ENCODE measurements at places on chromosomes 16 and 17. TPM values are rescaled to one million over a fixed set of nuclear protein-coding genes. Genes with fewer than 3 reads are reported as not detected.

TMEM98 gene
- 1.4 TPM for total RNA-seq

TRAPPC2L gene
- 38.6 TPM for total RNA-seq

EIF3CL gene
- 25.5 TPM for total RNA-seq

TMC5 gene
- not detected for total RNA-seq

TNFRSF13B gene
- total RNA-seq: not detected

NPIPA7 gene
- total RNA-seq: 2.6 TPM

PRR29 gene
- total RNA-seq: not detected

ARHGAP23 gene
- total RNA-seq: 23.7 TPM

CSH1 gene
- not detected for total RNA-seq

- DNase-seq: no peak
- no peaks in the 10 kb centered on the region for H3K27me3 ChIP-seq
- peaks cover 15% of the 10 kb centered on the region for H3K4me1 ChIP-seq
- H3K4me3 ChIP-seq: peak overlapping the region; percentile 98
- H3K27ac ChIP-seq: peak overlapping the region; percentile 84
- H3K36me3 ChIP-seq: no peaks in the 10 kb centered on the region
Measured at GRCh38 chr17:41919165-41919817, 540 bp upstream of the ACLY start.

DNA sequence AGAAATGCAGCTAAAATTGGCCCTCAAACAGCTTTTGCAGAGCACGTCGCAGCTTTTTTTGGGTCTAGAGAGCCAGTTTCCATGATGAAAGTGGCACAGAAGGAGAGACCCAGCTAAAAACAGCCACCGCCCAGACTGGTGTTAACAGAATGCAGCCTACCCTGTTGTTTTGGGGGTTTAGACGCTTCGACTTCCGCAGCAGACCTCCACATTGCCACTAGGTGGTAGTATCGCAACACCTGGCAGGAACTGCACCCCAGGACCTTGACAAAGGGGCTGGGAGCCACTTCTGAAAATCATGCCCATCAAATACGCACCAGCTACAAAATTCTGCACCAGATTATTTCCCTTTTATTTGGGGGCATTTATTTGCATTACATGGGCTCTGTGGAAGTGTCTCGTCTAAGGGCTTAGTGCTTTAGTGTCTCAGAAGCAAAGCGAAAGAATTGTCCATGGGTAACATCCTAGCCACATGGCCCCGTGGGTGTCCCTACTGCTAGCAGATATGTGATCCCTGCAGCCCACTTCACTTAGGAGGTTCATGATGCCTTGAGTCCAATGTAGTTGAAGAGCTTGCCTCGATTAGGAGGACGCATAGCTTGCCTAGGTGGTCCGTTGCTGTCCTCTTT, 167.1 kb downstream of the HAPSTR1 start:
- no peak for DNase-seq
- H3K36me3 ChIP-seq: no peaks in the 10 kb centered on the region
- H3K27me3 ChIP-seq: no peaks in the 10 kb centered on the region
- no peaks in the 10 kb centered on the region for H3K4me1 ChIP-seq
- no peak overlapping the region for H3K4me3 ChIP-seq

- no peaks in the 10 kb centered on the region for H3K36me3 ChIP-seq
- no peak overlapping the region for H3K27ac ChIP-seq
- H3K27me3 ChIP-seq: no peaks in the 10 kb centered on the region
- H3K4me1 ChIP-seq: peaks cover 28% of the 10 kb centered on the region
- no peak overlapping the region for H3K4me3 ChIP-seq
Measured at GRCh38 chr16:56370185-56370874, 55.0 kb downstream of the AMFR start.

DNA sequence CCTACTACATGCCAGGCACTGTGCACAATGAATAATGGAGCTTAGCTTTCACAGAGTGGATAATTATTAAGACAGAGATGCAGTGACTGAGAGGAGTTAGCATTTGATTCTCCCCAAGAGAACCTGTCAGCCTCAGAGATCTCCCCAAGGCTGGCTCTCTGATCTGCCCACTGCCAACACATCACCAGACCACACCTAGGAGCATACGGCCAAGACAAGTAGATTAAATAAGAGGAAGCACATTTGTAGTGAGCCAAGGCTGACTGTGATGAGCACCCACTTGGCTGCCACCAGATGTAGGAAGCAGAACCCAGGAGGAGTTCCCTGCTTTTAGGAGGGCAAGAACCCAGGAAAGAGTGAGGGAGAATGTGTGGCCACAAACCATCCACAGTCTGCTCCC, 130.1 kb downstream of the SPACA3 start:
- no peaks in the 10 kb centered on the region for H3K4me1 ChIP-seq
- no peak overlapping the region for H3K4me3 ChIP-seq
- peaks cover 4% of the 10 kb centered on the region for H3K27me3 ChIP-seq
- no peak for DNase-seq
- no peaks in the 10 kb centered on the region for H3K36me3 ChIP-seq

- peak; percentile 57 for DNase-seq
- no peaks in the 10 kb centered on the region for H3K36me3 ChIP-seq
- peaks cover 35% of the 10 kb centered on the region for H3K4me1 ChIP-seq
- H3K4me3 ChIP-seq: peak overlapping the region; percentile 59
- no peaks in the 10 kb centered on the region for H3K27me3 ChIP-seq
Measured at GRCh38 chr17:1907909-1908698, 78.3 kb downstream of the RPA1 start.

DNA sequence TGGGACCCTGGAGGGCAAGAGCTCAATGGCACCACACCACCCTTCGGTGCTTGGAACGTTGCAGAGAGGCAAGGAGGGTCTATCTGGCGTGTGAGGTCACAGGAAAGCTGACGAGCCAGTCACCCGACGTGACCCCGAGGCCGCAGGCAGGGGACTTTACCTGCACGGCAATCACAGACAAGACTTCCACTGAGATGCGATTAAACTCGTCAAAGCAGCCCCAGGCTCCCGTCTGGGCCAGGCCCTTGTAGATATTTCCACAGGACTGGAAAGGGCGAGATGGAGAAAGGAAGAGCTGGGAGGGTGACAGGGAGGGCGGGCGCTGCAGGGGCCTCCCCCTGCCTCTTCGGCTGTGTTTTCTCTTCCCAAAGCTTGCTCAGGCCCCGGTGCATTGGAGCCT, 78.3 kb downstream of the DNAH17 start:
- DNase-seq: no peak
- no peak overlapping the region for H3K4me3 ChIP-seq
- no peaks in the 10 kb centered on the region for H3K36me3 ChIP-seq
- no peaks in the 10 kb centered on the region for H3K4me1 ChIP-seq
- H3K27me3 ChIP-seq: no peaks in the 10 kb centered on the region

DNA sequence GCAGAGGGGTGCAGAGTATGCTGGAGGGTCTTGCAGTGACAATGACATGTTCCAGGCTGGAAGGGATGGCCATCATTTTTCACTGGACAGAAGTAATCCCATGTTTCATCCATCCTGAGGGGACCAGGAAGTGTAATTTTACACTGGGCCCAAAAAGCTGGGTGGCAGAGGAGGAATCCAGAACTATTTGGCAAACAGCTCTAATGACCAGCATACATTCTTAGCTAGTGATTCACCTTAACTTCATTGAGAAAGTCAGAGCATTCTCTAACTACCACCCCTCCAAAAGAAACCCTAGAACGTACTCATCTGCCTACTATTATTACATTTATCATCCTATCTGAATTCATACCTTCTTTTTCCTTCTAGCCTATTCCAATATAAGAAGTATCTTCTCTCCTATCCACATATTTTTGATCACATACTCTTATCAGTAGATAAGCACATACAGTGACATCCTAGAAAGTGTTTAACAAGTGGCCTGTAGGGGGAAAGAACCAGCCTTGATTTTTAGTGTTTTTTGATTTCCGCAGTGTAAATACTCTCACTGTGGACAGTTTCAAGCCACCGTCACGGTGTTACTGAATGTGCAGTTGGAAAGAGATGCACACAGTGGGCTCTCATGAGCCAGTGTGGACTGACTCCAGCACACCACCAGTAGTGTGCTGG, 118.1 kb downstream of the FTO start:
- peaks cover 19% of the 10 kb centered on the region for H3K4me1 ChIP-seq
- H3K27ac ChIP-seq: no peak overlapping the region
- H3K27me3 ChIP-seq: no peaks in the 10 kb centered on the region
- H3K4me3 ChIP-seq: no peak overlapping the region
- peaks cover 6% of the 10 kb centered on the region for H3K36me3 ChIP-seq

GRCh38 chr17:17109256-17109655, 67.0 kb downstream of the MPRIP start:
- no peak for DNase-seq
- H3K4me1 ChIP-seq: peaks cover 97% of the 10 kb centered on the region
- H3K4me3 ChIP-seq: no peak overlapping the region

GRCh38 chr16:83305092-83305491, 502.7 kb upstream of the HSBP1 start:
- H3K27me3 ChIP-seq: no peaks in the 10 kb centered on the region
- no peak for DNase-seq
- no peak overlapping the region for H3K4me3 ChIP-seq
- H3K4me1 ChIP-seq: peaks cover 8% of the 10 kb centered on the region

- H3K4me3 ChIP-seq: no peak overlapping the region
- H3K27me3 ChIP-seq: no peaks in the 10 kb centered on the region
- H3K27ac ChIP-seq: no peak overlapping the region
- no peaks in the 10 kb centered on the region for H3K36me3 ChIP-seq
Measured at GRCh38 chr17:27756467-27757371, 43.6 kb downstream of the NOS2 start.

DNA sequence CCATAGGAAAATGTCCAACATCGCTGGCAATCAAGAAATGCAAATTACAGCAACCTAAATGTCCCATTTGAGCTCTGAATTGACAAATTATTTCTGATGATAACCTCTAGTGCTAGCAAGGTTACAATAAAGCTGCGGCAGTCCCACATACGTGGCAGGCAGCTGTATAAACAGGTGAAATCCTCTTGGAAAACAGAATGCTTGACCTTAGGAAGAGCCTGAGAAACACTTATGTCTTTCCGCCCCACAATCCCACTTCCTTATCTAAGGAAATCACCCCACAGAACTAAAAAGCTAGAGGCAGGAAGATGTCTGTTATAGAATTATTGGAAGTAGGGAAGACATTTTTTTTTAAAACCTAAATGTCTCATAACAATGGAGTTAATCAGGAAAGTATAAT, 154.3 kb downstream of the KATNIP start:
- no peak for DNase-seq
- H3K4me1 ChIP-seq: no peaks in the 10 kb centered on the region
- no peaks in the 10 kb centered on the region for H3K36me3 ChIP-seq
- H3K27ac ChIP-seq: no peak overlapping the region

- no peak overlapping the region for H3K4me3 ChIP-seq
- peak; percentile 70 for DNase-seq
- peaks cover 29% of the 10 kb centered on the region for H3K4me1 ChIP-seq
Measured at GRCh38 chr17:63967953-63968352, 4.8 kb downstream of the SCN4A start.

- peaks cover 1% of the 10 kb centered on the region for H3K36me3 ChIP-seq
- H3K4me1 ChIP-seq: peaks cover 64% of the 10 kb centered on the region
- DNase-seq: no peak
Measured at GRCh38 chr16:85170066-85170491, 57.8 kb upstream of the CIBAR2 start.

DNA sequence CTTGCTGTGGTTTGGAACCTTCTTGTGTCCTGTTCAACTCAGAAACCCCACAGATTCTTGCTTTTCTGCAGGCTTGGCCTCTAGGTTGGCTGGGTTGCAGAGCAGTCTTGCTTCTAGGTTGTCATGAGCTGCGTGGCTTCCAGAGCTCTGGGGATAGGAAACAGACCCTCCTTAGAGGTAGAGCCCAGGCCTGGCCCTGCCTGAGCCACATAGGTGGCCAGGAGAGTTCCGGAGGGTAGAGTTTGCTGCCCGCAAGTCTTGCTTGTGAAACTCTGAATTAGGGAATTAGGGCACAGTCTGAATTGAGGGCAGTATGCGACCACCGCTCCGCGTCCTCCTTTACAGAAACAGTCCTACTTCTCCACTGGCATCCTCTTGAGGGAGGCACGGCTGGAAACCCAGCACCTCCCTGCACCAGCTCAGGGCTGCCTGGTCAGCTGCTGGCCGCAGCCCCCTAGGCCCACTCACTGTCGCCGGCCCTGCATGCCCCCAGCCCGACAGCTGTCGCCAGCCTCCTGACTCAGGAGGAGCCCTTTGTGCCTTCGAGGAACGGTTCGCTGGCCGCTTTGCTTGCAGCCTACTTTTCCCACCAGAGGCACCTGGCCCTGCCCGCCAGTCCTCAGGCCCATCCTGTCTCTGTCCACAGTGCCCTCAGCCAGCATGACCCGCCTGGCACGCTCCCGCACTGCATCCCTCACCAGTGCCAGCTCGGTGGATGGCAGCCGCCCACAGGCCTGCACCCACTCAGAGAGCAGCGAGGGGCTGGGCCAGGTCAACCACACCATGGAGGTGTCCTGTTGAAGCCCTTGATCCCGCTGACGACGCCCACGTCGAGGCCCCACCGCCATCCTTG, 4.3 kb upstream of the SETD6 start:
- no peak overlapping the region for H3K27ac ChIP-seq
- H3K27me3 ChIP-seq: no peaks in the 10 kb centered on the region
- no peaks in the 10 kb centered on the region for H3K36me3 ChIP-seq
- no peak for DNase-seq
- H3K4me3 ChIP-seq: no peak overlapping the region
- H3K4me1 ChIP-seq: no peaks in the 10 kb centered on the region

DNA sequence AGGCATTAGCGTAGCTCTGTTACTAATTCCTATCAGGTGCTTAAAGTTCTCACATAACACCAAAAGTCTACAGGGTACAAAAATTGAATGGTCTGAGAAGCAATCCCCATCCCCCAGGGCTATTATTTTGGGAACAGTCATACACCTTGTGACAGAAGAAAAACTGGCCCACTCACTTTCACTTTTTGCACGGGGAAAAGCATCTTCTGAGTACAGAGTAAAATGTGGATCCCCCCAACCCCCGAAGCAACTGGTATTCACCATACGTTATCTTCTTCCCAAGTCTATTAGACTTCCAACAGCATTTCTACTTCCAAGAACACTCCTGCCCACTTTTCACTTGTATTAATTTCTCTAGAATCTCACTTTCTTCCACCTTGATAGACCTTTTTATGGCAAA, 11.8 kb downstream of the GGA3 start:
- H3K4me1 ChIP-seq: peaks cover 17% of the 10 kb centered on the region
- peak overlapping the region; percentile 49 for H3K27ac ChIP-seq
- no peaks in the 10 kb centered on the region for H3K27me3 ChIP-seq
- DNase-seq: no peak

GRCh38 chr17:81419886-81420768, 24.9 kb downstream of the BAHCC1 start:
- no peak for DNase-seq
- peak overlapping the region; percentile 51 for H3K4me3 ChIP-seq
- H3K4me1 ChIP-seq: peaks cover 72% of the 10 kb centered on the region
- peak overlapping the region; percentile 78 for H3K27ac ChIP-seq
- H3K36me3 ChIP-seq: no peaks in the 10 kb centered on the region
- H3K27me3 ChIP-seq: no peaks in the 10 kb centered on the region

DNA sequence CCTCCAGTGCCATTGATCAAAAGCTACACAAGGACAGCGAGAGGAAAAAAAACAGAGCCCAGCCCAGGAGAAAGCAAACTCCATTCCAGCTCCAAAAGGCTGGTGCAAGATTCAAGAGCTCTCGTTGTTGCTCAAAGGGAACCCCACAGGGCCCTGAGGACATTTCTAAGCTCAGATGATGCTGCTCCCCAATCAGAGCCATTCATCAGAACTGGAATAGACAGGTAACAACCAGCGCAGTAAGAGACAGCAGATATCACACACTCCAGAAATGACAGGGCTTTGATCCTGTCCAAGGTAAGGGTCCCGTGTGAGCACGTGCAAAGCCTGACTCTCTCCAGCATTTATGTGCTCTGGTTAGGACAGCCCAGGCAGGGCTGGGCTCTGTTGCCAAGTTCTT, 20.1 kb downstream of the PMP22 start:
- H3K27ac ChIP-seq: peak overlapping the region; percentile 64
- peaks cover 58% of the 10 kb centered on the region for H3K4me1 ChIP-seq
- no peak for DNase-seq
- H3K36me3 ChIP-seq: peaks cover 4% of the 10 kb centered on the region
- no peak overlapping the region for H3K4me3 ChIP-seq
- H3K27me3 ChIP-seq: no peaks in the 10 kb centered on the region
